GM18507 (cell line): ENCODE measurements at places on chromosomes 5 and 9.

DNA sequence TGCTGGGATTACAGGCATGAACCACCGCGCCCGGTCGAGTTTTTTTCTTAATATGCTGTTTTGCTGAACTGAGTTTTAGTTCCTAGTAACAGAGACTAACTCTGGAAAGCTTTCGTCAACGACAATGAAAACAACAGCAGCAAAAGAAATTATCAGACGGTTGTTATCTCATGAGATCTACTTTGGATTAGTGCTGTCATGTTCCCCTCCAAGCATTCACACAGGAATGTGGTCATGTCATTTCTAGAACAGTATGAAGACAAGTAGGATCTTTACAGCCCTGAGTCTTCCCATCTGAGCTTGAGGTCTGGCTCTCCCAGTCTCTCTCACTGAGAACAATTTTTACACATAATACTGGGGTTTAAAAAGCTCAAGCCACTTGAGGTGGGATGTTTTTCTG, 4.0 kb upstream of the ANKRD33B start:
- DNase-seq: no peak

GRCh38 chr9:122059955-122060324, 33.2 kb downstream of the TTLL11 start:
- DNase-seq: no peak

- DNase-seq: no peak
Measured at GRCh38 chr5:151083081-151083676, 2.3 kb upstream of the TNIP1 start.

DNA sequence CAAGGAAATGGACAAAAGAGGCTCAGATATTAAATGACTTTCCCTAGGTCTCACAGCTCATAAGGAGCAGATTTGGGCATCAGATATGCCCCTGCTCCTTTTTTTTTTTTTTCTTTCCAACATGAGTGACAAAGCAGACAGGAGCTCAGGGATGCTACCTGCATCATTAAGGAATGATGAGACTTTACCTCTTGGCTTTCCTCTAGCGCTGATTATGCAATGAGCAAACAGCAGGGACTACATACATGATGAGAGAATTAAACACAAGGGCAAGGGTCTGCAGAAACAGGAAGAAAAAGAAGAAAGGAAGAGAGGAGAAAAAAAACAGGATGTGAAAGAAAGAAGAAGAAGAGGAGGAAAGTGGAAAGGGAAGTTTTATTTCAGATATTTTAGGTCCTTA, 179.9 kb downstream of the PPP2R2B start:
- DNase-seq: no peak

DNA sequence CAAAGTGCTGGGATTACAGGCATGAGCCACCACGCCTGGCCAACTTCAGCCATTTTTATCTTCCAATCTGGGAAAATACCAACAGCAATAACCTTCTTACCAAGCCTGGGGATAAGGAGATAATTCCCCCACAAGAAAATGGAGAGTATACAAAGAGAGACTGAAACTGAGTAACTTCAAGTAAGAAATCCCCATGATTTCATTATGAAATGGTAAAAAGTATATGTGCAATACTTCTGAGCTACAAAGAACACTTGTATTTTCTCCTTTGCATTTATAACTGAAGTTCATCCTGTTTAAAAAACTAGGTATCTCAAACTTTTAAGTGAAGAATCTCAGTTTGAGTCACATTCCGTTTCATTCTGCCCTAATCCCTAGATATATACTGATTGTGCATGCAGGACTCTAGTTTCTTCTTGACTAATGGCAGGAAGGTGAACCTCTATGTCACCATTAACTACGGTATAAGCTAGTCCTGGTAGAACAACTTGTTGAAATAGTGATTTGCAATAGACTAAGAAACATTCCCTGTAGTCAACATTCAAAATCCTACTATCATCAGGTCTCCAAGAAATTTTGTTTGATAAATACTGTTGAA, 2071.4 kb downstream of the MAT2B start:
- no peak for DNase-seq

GRCh38 chr5:180988592-180988991, at the start of gene BTNL3:
Gene BTNL3 (plus strand): TSS chr5:180988846. CDS start chr5:180989029, 183 bp downstream.
- DNase-seq: no peak

GRCh38 chr9:87305151-87305550, 192.5 kb upstream of the DAPK1 start:
- no peak for DNase-seq
